ENCODE measurements at places on chromosomes 6 and 20. TPM values are rescaled to one million over a fixed set of nuclear protein-coding genes. Genes with fewer than 3 reads are reported as not detected.

DNA sequence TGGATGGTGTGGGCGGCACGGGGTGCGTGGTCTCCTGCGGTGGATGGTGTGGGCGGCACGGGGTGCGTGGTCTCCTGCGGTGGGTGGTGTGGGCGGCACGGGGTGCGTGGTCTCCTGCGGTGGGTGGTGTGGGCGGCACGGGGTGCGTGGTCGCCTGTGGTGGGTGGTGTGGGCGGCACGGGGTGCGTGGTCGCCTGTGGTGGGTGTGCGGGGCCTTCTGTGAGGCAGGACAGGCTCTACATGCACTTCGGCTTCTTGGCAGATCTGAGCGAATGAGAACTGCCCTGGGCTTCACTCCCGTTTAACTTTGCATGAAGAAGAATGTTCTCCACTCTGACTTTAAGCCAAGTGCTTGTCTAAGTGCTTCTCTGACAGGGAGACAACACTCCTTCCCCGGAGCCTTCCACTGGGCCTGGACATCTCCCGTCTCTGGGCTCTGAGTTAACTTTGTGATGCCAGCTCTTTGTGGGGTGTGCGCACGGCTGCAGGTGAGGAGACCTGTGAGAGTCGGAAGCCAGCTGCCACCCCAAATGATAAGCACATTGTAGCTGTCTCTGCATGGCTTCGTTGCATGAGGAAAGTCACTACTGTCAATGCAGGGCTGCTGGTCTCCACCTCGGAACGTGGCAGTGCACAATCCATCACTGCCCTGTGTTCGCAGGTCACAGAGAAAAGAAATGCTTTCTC, 244.8 kb downstream of the DLL1 start:
- DNase-seq = no peak

GRCh38 chr20:33789109-33789857, 21.9 kb upstream of the CHMP4B start:
- no peak for DNase-seq

DNA sequence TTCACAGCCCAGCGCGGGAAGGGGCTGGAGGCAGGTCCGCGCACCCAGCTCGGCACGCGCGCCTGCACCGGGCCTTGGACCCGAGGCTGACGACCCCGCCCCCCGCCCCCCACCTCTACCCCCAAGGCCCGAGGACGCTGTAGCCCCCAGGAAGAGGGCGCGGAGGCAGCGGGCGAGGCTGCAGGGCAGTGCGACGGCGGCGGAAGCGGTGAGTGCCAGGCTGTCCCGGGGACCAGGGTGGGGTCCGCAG, 1.2 kb downstream of the LIME1 start:
- DNase-seq = no peak

The TNFRSF21 gene
- 0.96 TPM for total RNA-seq

The GSTA2 gene
- total RNA-seq = not detected

DNA sequence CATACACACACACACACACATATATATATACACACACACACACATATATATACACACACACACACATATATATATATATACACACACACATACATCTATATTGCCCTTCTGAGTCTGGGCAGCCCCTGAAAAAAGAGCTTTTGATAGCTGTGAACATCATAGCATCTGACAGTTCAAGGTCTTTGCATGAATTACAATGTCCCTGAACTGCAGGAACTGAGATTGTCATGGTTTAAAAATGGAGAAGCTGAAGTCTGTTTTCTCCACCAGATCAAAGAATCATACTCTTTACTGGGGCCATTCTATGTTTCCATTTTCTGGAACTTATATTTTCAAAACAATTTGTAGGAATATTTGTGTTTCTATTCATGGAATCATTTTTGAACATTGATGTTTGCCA, 189.8 kb downstream of the ZDHHC14 start:
- DNase-seq = no peak

The CBLN4 gene
- total RNA-seq = not detected

DNA sequence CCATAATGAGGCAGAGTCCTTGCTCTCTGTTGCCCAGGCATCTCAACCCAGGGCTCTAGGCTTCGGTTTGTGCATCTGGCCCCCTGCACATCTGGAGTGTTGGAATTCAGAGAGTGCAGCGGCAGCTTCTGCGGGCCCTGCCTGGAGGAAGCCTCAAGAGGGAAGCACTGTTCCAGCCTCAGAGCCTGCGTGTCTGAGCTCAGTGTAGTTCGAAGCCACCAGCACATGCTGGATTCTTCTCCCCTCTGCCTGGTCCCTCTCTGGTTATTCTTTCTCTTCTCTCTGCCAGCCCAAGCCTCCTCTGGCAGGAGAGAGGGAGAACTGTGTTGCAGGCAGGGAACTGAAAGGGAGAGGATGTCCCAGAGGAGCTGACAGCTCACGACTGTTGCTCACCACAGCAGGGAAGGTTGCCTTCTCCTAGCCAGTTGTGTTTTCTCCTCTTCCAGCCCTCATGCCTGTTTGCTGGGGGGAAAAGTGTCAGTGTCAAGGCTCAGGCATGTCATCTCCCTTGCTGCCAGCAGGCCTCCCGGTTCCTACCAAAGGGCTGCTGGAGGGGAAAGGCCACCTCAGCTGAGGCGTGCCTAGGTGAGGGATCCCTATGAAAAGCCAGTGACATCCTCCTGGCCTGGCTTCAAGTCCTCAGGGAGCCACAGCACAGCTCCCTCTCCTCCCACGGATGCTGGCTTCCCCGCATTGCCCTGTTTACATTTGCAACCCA, 126.0 kb upstream of the LRFN2 start:
- DNase-seq = no peak

The EDN1 gene
- 1.1 TPM for total RNA-seq

- no peak for DNase-seq
Observed at GRCh38 chr6:84224251-84224650, 3.2 kb downstream of the CEP162 start.

The MLN gene
- total RNA-seq = not detected

DNA sequence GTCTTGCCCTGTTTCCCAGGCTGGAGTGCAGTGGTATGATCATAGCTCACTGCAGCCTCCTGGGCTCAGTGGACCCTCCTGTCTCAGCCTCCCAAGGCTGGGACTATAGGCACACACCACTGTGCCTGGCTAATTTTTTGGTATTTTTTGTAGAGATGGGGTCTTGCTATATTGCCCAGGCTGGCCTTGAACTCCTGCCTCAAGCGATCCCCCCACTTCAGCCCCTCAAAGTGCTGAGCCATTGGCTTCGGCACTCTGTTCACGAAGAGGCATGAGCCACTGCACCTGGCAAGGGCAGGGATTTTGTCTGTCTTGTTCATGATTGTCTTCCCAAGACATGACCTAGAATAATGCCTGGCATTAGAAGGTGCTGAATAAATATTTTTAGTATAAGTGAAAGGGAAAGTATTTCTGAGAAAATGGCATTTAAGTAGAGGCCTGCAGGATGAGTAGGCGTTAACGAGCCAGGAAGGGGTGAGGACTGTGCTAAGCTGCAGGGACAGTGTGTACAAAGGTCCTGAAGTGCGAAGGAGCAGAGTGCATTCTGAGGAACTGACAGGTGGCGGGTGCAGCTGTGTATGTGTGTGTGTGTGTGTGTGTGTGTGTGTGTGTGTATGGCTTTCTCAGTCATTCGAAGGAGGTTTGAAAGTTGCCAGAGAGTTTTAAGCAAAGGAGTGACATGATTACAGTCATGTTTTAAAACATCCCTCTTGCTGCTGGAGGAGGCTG, 43.0 kb downstream of the VEGFA start:
- DNase-seq = no peak

- DNase-seq = no peak
Observed at GRCh38 chr20:40477805-40478204, 211.2 kb downstream of the MAFB start.

DNA sequence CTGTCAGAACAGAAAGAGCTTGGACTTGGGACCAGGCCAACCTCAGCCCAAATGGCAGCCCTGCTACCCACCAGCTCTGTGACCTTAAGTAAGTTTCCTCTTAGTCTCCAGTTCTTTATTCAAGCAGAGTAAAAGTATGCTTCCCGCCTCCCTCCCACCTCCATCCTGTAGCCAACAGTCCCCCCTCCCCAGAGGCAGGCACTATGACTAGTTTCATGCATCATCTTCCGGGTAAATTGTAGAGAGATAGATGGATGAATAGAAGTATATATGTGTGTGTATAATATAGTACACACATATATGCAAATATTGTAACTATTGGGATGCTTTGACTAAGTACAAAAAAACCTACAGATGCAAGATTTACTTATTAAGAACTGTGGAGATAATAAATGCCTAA, 39.5 kb upstream of the B4GALT5 start:
- DNase-seq = no peak

- DNase-seq = no peak
Observed at GRCh38 chr20:14879839-14880238, 542.4 kb upstream of the FLRT3 start.

- DNase-seq = no peak
Observed at GRCh38 chr6:154058963-154059680, 20.1 kb downstream of the OPRM1 start.

Data from CD4-positive, alpha-beta T cell (primary cell).